ENCODE measurements at places on chromosomes 7 and 10. TPM values are rescaled to one million over a fixed set of nuclear protein-coding genes. Genes with fewer than 3 reads are reported as not detected.

The UROS gene
- total RNA-seq: 131 TPM

The FOXI2 gene
- not detected for total RNA-seq

The LRRC17 gene
- total RNA-seq: 95.6 TPM

The PROSER2 gene
- 4.7 TPM for total RNA-seq

The ZNF488 gene
- 0.18 TPM for total RNA-seq

The ANXA8 gene
- total RNA-seq: 1.5 TPM

The DNAH11 gene
- total RNA-seq: 2.7 TPM

The DHX32 gene
- 20.2 TPM for total RNA-seq

The CHN2 gene
- total RNA-seq: 0.81 TPM

The TAC1 gene
- not detected for total RNA-seq

The POT1 gene
- 45.8 TPM for total RNA-seq

The NCF1 gene
- not detected for total RNA-seq

The DYNC1I1 gene
- 0.54 TPM for total RNA-seq

The CCDC7 gene
- 15.8 TPM for total RNA-seq

The TBL2 gene
- total RNA-seq: 44.6 TPM

The GHRHR gene
- total RNA-seq: not detected

The ZNF679 gene
- not detected for total RNA-seq

The SPDYE8 gene
- total RNA-seq: not detected

The LDB3 gene
- total RNA-seq: under 0.01 TPM

The MYL10 gene
- total RNA-seq: not detected

The LRRTM3 gene
- total RNA-seq: under 0.01 TPM

All from fibroblast of the aortic adventitia (primary cell).